ENCODE measurements at places on chromosomes 7 and 10.

- DNase-seq = peak; percentile 9
Observed at GRCh38 chr10:108894402-108895301, 1028.7 kb downstream of the XPNPEP1 start.

GRCh38 chr10:88793712-88794299 is 8.7 kb upstream of the LIPM start:
- no peak for DNase-seq

DNA sequence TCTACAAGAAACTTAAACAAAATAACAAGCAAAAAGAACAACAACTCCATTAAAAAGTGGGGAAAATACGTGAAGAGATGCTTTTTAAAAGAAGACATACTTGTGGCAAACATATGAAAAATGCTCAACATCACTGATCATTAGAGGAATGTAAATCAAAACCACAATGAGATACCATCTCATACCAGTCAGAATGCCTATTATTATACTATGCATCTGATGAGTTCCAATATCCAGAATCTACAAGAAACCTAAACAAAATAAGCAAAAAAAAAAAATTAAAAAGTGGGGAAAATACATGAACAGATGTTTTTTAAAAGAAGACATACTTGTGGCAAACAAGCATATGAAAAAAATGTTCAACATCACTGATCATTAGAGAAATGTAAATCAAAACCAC is 29.6 kb upstream of the AKR1C3 start:
- DNase-seq = no peak

DNA sequence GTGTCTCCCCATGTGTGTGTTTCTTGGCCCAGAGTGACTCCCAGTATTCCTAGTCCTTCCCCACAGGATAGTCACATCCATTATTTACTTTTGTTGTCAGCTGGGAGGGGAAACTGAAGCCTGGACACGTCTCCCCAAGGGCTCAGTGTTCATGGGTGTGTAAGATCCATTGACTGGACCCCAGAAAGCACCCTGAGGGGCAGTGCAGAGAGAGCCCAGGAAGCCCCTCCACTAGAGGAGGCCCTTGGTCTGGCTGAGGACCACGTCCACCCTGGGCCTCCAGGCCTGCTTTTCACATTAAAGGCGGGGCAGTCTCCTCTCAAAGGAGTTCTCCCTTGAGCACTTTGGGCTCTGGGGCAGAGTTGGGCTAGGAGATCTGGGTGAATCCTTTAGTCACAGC is 21.3 kb downstream of the ZNF783 start:
- no peak for DNase-seq

DNA sequence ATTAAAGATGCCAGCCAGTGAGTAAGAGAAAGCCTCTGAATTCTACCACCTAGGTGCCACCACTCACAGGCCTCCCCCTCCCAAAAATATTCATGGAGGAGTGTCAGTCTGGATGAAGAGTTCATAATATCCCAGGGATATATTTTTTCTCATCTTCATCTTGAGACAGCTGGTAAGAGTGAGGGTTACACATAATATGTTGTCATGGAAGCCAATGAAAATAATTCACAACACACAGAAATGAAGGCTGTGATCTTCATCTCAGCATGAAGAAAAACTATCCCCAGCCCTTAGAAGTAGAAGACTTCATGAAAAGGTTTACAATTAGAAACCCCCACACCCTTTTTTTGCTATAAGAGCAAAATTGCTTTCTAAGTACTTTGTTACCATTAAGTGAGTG is 175.6 kb downstream of the DNAH11 start:
- DNase-seq = no peak

GRCh38 chr7:3937146-3937545 is 636.1 kb downstream of the SDK1 start:
- DNase-seq = no peak
